Activated naive CD8-positive, alpha-beta T cell treated with anti-CD3 and anti-CD28 coated beads for 36 hours (primary cell): ENCODE measurements at places on chromosomes 6 and 20.

DNA sequence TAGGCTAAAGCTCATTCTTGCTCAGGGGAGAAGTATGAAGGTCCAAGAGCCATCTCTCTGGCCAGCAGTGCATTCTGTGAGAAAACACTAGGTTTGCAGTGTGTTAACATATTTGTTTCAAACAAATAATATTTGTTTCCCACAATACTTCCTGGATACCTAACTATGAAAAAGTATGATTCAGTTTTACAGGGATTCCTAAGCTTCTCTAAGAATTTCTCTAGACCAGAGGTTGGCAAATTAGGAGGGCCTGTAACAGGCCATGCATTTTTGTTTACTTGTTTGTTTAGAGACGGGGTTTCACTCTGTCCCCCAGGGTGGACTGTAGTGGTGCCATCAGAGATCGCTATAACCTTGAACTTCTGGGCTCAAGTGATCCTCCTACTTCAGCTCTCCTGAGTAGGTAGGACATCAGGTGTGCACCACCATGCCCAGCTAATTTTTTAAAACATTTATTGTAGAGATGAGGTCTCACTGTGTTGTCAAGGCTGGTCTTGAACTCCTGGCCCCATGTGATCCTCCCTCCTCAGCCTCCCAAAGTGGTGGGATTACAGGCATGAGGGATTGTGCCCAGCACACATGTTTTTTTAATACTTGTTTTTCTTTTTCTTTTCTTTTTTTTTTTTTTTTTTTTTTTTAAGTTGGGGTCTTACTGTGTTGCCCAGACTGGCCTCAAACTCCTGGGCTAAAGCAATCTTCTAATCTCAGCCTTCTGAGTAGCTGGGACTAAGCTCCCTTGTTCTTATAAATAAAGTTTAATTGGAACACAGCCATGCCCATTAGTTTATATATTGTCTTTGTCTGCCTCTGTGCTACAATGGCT, 71.7 kb downstream of the ADGRG6 start:
- no peak for DNase-seq

DNA sequence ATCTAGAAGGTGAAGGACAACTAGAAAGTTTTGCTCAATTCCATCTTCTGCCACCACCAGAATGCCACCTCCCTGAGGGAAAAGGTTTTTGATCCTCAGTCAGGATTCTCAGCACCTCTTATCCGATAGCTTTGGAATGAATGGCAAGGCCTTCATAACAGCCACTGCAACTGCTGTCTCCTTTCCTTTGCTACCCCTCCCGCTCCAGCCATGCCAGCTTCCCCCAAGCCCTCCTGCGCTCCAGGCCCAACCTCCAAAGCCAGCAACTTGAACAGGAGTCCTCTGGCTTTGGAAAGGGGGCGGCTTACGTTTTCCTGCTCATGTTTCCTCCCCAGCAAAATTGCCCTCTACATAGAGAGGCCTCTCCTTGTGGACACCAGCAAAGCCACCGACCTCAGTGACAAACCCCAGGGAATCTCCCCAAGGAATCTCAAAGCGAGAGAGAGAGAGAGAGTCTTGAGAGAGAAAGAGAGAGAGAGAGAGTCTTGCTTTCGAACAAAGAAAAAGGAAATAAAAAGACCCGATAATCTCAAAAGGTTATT, 420 bp upstream of the BTN2A1 start:
- no peak for DNase-seq

- no peak for DNase-seq
Measured at GRCh38 chr20:63017826-63018411, 11.2 kb upstream of the BHLHE23 start.

DNA sequence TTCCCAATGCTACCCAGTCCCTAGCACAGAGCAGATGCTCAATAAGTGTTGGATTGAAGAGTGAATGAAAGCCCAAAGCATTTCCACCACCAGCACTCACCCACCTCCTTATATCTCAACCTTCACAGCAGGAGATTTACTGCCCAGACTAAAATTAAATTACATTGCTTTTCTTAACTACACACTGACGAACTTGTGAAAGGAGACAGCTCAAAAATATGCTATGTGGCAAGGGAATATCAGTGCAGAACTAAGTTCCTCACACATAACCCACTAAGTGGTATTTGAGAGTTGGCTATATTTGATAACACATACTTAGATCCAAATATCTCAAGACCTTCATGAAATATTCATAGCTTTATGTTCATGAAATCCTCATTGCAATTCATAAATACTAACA, 137.7 kb downstream of the FRK start:
- DNase-seq = no peak

- DNase-seq = no peak
Measured at GRCh38 chr20:52004715-52005114, 186.9 kb downstream of the ZFP64 start.

DNA sequence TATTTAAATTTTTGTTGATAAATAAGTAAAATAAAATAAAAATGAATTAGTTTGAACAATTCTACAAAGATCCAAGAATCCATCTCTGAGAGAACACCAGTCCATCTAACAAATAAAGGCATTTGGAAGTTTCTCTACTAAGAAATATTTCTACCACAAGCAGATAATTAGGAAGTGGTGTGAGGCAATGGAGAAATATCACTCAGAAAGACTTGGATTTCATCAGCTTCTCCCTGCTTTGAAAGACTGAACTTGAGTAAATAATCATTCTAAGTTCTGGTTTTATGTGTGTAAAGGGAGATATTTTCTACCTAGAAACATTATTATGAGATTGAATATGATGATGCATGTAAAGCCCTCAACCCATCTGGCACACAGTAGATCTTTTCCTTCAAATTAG, 17.8 kb upstream of the TCF21 start:
- DNase-seq = no peak

DNA sequence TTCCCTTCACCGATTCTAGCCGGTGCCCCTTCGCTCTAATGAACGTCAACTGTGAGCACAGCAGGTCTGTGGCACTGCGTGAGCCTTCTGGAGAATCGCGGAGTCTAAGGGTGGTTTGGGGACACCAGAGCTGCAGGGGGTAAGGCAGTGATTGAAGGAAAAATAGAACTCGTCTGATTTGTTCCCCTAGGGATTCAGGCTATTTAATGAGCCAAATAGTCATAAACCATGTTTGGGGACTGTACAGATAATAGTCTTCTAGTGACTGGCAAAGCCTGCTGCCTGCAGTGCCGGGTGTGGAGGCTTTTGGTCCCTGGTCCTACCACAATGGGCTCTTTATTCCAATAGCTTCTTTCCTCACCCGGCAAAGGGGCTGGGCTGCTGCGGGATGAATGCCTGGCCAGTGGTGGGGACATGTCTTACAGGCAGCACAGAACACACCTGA, 11.1 kb upstream of the NTSR1 start:
- no peak for DNase-seq

DNA sequence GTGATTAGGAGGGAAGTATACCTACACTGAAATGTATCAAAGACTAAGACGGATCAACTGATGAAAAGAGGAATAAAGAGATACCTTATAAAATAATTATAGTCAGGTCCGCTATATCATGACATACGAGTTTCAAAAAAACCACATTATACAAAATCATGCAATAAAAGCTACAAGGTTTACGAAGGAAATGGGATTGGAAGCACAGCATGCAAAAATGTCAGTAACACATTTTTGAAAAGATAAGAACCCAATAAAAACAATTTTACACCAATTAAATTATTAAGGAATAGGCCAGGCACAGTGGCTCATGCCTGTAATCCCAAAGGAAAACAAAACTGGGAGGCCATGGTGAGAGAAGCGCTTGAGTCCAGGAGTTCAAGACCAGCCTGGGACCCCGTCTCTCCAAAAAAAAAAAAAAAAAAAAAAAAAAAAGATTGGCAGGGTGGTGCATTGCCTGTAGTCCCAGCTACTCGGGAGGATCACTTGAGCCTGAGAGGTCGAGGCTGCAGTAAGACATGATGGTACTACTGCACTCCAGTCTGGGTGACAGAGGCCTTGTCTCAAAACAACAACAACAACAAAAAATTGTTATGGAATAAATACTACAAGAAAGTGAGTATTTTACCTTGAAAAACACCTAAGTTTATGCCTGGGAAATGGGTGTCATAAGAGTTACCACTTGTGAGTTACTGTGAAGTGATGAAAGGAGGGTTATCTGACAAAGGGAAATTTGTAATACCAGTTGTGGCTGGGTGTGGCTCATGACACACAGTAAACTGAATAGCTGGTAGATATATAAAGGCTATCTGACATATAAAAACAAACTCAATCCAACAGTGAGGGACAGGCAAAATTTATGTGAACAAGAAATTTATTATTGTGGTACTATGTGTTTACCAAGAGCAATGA, 45.2 kb downstream of the RANBP9 start:
- no peak for DNase-seq

DNA sequence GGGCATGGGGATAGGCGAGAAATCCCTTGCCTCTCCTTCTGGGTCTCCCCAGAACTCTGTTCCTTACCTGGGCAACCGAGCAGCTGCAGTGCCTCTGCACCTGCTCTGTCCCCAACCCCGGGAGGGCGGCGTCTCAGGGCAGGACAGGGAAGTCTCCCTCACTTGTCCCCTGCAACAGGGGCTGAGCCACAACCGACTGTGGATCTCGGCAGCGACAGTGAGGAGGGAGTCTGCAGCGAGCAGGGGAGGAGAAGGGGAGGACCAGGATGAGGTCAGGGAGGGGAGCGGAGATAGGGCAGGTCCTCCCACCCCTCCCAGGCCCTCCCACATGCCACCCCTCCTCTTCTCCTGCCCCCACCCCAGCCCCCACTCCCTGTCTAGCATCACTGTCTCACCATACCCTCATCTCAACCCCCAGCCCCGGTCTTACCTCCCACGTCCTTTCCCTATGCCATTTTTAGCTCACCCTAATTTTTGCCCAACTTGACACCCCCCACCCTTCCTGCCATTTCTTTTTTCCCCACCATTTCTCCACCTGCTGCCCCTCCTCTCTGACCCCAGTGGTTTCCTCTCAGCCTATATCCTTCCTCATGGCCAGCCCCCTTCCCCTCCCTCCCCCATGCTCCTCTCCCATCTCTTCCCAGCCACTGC, at the start of gene TNXB:
Gene TNXB, minus strand, starts transcription at position 225 of the 651 bp plus-strand sequence. CDS start 11,140 bp downstream, outside the sequence.
- DNase-seq = no peak

DNA sequence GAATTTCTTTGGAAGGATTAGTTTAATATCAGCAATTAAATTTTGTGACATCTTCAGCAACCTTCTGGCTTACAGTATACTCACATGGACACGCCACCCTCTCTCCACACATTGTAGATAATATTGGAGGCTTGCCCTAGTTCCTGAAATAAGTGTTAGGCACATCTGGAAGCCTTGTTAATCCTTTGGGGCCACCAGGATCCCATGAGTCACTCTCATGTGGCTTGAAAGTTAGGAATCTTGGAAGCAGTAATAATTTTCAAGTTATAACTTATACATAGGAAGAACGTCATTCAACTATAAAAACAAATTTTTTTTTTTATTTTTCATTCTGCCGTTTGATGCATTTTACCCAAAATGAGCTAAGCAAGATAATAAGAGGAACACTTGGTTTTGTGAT, 20.5 kb downstream of the LAMA4 start:
- DNase-seq = no peak

GRCh38 chr6:148593813-148594170, 153.0 kb upstream of the UST start:
- DNase-seq = no peak

GRCh38 chr20:13205848-13206434, 15.1 kb upstream of the ISM1 start:
- DNase-seq = no peak

GRCh38 chr6:106439459-106439858, 78.9 kb downstream of the CRYBG1 start:
- DNase-seq = no peak

DNA sequence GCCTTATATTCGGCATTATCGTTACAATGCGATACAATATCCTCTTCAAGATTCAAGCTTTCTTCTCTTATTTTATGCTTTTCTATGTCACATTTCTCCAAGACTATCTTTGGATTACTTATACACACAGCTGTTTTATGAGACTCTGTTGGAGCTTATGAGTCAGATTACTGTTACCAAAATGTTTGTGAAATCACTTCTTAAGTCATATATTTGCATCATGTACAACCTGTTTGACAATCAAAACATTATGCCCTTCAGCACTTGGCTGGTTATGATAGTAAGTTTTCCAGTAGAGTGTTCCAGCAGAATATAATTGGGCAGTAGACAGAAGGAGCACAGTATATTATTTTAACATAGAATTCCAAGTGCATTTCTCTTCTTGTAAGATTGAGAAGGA, 35.2 kb downstream of the BMP6 start:
- no peak for DNase-seq

DNA sequence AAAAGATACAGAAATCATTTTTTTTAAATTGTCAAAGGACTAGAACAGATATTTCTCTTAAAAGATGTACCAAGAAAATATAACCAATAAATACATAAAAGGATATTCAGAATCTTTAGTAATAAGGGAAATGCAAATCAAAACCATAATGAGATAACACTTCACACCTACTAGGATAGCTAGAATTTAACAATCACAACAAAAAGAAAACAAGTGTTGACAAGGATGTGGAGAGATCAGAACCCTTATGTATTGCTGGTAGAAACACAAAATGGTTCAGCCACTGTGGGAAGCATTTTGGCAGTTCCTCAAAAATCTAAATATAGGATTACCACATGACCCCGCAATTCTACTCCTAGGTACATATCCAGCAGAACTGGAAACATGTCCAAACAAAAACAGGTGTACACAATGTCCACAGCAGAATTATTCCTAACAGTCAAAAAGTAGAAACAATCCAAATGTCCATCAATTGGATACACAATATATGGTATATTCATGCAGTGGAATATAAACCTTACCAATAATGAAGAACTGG, 211.0 kb downstream of the LRFN2 start:
- no peak for DNase-seq

- DNase-seq = no peak
Measured at GRCh38 chr6:169852504-169853195, 101.2 kb downstream of the ERMARD start.

DNA sequence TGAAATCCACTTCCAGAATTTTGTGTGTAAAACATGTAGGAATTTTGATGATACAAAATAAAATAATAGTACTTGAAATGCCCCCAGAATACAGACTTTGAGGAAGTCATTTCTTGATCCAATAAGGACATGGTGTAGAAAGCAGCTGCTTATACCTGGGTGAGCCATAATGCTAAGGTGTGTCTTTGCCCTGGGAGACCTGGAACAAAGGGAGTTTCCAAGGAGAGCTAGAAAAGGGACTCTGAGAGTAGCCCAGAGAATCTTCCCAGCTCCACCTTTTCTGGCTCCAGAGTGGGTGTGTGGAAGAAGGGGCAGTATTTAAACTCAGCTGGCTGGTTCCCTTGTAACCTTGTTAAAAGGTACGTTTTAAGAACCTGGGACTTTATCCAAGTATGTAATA, 77.7 kb downstream of the SOBP start:
- DNase-seq = no peak

GRCh38 chr6:17741507-17741906, 34.8 kb upstream of the NUP153 start:
- no peak for DNase-seq

GRCh38 chr6:37068356-37069270, 63.2 kb downstream of the FGD2 start:
- no peak for DNase-seq
